ENCODE measurements at places on chromosomes 6 and 20.

DNA sequence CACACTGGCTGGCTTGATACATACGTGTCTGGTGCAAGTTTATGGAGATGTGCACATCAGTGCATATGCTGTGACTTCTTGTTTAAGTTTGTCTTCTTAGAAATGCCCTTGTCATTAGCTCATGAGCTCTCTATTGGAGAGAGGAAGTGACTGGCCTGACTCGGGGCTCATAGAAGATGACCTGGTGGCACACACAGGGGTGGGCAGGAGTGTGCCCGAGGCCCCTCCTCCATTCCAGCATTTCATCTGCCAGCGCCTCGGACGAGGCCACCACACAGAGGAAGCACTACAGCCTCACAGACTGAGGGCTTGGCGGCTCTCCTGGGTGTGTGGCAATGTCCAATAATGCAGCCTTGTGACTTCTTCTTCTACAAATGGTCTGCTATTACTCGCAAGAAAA is 109.7 kb downstream of the FAM120B start:
- no peak for DNase-seq

GRCh38 chr6:146543211-146543939 is at the start of gene RAB32:
TSS of gene RAB32 (plus strand) at chr6:146543833. CDS start at chr6:146543872, 39 bp downstream.
- DNase-seq = no peak

GRCh38 chr6:6975459-6976111 is 132.2 kb upstream of the RREB1 start:
- DNase-seq = no peak

GRCh38 chr20:51727872-51728271 is 40.3 kb downstream of the ATP9A start:
- DNase-seq = no peak

DNA sequence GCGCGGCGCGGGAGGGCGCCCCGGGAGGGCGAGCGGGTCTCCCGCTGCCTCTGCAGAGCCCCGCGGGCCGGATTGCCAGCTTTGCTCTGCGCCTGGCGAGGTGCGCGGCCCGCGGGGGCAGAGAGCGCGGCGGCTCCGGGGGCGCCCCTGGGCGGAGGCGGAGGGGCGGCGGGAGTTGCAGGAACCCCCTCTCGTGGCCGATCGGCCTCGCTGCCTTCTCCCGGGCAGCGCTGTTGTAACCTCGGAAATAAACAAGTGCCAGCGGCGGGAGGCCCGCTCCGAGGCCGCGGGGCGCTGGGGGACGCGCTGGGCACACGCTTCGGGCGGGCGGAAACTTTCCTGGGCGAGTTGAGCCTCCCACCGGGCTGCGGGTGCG is 1.2 kb downstream of the CDH4 start:
- DNase-seq = no peak

DNA sequence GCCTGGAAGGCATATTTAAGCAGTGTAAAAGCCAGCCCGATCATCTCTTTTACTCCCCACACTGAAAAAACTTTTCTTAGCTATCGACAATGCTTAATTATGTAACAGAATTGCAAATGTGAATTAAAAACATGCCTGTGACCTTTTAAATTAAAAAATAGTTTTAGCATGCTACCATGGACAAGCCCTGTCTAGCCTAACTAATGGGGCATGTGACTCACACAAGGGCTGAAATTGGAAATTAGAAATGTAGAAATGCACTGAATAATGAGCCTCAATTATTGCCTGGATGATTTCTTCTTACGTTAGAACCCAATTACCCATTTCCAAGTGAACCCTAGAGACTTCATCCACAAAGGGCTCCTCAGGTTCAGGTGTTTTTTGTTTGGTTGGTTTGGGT is 82.7 kb downstream of the SIM1 start:
- no peak for DNase-seq

Data from stimulated activated CD8-positive, alpha-beta memory T cell treated with anti-CD3 and anti-CD28 coated beads, Interleukin-7, amount 100 ng/mL, for 1 hour (primary cell).